ENCODE measurements at places on chromosomes 6 and 20.
A peak's percentile ranks its signal among the peaks of the same experiment; 100 is the strongest.

DNA sequence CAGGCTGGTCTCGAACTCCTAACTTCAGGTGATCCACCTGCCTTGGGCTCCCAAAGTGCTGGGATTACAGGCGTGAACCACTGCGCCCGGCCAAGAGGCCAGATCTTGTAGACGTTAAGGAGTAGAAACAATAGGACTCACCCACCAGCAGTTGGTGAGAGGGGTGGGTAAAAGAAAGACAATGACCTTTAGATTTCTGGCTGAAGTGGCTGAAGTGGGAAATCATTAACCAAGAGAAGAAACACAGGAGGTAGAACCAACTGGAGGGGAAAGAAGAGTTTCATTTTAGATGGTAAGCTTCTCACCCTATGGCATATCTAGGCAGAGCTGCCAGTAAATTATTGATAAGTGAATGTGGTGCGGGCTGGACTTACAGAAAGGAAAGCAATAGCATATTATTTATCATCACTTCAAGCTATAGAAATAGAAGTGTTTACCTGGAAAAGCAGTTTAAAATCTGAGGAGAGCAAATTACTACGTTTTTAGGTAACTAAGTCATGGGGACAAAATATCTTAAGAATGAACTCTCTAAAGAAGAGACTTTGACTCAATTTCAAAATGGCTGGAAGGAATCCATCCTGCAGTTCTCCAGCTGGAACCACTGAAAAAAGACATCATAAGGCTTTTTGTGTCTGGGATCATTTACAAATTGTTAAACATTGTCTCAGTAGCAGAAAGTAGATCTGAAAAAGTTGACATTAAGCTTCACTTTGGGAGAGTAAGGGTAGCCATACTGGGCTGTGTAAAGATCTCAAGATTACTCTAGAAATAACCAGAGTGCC, 109.6 kb downstream of the ALDH8A1 start:
- no peak for DNase-seq

GRCh38 chr6:170512249-170512648, 40.9 kb downstream of the PSMB1 start:
- DNase-seq, result no peak

DNA sequence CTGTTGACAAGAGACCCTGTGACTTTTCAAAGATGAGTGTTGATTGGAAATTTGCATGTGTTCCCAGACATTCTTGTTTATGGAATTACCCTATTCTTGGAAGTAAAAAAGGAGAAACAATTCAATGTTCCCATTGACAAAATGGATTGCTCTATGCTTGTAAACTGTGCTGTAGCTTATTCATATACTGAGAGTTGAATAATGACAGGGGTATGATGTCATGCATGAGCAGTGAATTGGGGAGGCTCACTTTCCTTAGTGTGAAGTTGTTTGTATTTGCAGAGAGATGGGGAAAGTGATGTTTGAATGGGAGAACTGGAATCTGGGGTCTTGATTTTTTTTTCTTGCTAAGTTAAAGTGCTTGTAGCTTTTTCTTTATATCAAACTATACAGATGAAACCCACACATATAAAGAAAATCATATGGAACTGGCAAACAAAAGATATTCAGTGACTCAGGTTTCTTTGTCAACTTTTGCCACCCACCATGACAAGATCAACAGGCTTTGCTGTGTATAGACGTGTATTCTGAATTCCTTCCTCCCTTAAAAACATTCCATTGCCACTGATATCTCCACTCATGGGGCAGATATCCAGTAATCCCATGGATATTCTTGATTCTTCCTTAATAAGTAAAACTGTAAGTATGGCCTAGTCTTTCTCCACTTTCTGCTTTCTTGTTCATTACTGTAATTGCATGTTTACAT, 97.8 kb upstream of the JAG1 start:
- no peak for DNase-seq

DNA sequence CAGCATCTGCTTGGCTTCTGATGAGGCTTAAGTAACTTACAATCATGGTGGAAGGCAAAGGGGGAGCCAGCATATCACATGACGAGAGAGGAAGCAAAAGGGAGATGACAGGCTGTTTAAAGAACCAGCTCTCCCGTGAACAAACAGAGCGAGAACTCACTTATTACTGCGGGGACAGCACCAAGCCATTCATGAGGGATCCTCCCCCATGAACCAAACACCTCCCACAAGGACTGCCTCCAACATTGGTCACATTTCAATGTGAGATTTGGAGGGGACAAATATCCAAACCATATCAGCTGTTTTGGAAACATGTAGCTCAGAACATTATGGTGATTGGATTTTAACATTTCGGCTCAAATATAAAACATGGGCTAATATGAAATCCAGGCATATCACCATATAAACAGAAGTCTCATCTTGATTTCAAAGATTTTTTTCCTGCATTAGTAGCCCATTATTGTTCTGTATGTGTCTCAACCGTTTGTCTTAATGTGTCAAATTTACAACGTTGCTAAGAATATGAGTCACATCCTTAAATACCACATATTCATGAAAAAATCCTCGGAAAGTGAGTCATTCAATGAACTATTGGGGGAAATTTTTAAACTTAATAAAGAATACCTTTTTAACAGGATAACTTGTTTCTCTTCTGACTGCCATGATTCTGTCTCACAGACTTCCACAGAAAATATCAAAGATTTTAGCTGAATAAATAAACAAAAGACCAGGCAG, 894.3 kb downstream of the TFAP2A start:
- DNase-seq, result peak; percentile 84
